HCEC 1CT (cell line): ENCODE measurements at places on chromosomes 7 and 10.

DNA sequence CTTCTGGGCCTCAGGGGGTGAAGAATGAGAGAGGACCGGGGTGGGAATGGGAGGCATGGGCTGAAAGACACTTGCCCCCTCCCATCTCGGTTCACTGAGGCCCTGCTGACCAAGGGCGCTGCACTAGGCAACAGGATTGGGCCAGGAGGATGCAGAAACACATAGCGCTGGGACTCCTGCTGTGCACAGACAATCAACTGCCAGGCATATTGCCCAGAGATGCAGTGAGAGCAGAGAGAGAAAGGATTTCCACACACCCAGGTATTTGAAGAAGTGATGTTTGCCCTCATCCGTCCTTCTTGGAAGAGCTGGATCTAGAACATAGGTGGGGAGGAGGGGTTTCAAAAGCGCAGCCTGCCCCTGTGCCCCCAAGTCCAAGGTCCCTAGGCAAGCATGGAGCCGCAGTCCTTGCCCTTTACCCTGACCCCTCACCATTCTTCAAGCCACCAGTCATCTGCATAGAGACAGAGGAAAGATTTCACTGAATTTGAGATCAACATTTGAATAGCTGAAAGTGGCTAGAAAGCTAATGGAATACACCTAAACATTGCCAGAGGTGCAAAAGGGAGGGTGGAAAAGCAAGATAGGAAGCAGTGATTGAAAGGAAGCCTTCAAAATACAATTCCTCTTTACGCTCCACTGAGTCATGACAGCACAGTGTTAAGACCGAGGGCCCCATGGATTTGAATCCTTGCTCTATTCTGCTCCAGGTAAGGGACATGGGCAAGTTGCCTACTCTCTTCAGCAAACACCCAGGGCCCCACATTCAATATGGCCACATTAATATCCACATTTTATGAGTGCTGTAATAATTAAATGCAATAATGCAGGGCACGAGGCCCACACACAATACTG lies 44.2 kb upstream of the TNS3 start:
- DNase-seq = no peak

GRCh38 chr7:148182264-148182663 lies 408.3 kb upstream of the C7orf33 start:
- no peak for DNase-seq

DNA sequence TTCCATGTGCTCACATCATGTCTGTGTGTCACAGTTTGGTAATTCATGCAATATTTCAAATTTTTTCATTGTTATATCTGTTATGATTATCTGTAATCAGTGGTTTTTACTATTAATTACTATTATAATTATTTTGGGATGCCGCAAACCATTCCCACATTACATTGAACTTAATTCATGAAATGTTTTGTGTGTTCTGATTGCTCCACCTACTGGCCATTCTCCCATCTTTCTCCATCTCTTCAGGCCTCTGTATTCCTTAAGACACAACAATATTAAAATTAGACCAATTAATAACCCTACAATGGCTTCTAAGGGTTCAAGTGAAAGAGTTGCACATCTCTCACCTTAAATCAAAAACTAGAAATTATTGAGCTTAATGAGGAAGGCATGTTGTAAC lies 398.5 kb downstream of the PCDH15 start:
- DNase-seq = no peak

DNA sequence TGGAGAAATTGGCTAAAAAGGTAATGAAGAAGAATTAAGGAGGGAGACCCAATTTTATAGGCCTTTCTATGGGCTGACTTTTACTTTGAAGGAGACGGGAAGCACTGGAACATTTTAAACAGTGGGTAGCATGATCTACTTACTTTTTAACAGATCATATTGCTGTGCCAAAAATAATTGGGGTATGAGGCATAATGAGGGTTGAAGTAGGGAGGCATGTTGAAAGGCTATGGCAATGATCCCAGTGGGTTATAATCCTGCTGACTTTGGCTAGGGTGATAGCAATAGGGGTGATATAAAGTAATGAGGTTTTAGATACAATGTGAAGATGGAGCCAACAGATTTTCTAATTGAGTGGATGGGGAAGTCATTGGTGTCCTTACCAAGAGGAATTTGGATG lies 73.2 kb downstream of the GPR37 start:
- DNase-seq = peak; percentile 9

DNA sequence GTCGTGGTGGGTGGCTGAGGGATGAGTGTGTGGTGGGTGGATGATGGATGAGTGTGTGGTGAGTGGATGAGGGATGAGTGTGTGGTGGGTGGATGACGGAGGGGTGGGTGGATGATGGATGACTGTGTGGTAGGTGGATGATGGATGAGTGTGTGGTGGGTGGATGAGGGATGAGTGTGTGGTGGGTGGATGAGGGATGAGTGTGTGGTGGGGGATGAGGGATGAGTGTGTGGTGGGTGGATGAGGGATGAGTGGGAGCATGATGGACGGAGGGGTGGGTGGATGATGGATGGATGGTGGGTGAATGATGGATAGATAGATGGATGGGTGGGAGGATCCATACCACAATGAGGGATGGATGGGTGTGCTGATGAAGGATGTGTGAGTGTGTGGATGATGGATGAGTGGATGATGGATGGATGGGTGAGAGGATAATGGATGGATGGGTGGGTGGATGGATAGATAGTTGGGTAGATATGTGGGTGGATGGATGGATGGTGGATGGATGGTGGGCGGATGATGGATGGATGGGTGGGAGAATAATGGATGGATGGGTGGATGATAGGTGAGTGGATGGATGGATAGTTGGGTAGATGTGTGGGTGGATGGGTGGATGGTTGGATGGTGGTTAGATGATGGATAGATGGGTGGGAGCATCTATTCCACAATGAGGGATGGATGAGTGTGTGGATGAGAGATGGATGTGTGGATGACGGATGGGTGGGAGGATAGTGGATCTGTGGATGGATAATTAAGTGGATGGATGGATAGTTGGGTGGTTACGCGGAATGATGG lies 266.8 kb downstream of the CELF2 start:
- DNase-seq = no peak

DNA sequence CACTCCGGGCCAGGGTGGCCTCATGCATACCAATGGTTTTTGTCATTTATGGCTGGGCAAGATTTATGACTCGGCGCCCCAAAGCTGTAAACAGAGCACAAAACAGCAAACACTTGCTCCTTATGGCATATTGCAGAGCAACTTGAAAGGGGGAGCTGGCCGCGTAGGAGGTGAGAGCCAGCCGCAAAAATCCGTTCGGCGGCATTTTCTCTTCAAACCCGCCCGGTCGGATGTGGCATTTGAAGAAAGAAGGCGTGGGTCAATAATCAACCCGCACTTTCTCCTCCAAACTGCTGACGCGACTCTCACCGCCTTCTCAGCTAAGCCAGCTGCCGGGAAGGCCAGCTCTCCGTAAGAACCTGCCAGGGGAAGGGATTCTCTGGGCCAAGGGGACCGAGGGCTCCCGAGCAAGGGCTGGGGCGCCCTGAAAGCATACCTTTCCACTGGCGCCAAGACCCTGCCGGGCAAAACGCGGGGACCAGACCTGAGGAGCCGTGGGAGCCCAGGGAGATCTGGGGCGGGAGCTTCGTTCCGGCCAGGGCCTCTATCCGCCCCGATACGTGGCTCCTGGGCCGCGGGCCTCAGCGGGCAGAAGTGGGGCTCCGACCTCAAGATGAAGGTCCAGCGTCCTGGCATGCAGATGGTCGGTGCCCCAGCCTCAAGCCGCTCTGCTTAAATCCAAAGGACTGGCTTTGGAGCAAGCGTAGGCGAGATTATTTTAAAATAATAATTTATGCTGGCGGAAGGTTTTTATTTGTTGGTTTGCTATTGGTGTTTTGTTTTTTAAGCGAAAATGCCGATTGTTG lies 12.9 kb upstream of the HOXA2 start:
- peak; percentile 88 for DNase-seq

DNA sequence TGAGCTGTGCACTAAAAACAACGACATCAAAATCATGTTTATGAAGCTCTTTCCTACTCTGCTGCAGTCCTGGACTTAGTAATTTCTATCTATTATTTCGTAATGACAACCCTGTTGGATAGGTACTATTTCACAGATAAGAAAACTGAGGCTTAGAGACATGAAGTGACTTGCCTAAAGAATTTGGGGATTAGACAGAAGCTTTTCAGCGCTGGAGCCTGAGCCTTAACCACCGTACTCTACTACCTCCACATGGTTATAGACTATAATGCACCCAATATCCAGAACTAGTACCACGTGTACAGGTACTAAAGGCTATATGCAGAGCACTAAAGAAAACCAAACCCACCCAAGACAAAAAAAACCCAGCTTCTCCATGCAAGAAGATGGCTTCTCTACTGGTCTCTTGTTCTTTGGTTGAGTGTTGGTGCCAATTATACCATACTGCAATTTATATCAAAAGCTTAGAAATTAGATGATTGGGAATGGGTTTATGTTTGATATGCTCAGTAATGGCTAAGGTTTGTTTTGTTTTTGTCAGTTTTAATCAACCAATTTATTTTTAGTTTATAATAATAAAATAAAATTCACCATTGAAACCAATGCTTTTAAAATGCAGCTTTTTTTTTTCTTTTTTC lies 6.5 kb upstream of the SNX10 start:
- DNase-seq = peak; percentile 35

- peak; percentile 48 for DNase-seq
These were observed 3.1 kb upstream of the PAPSS2 start for GRCh38 chr10:87656431-87657072.

DNA sequence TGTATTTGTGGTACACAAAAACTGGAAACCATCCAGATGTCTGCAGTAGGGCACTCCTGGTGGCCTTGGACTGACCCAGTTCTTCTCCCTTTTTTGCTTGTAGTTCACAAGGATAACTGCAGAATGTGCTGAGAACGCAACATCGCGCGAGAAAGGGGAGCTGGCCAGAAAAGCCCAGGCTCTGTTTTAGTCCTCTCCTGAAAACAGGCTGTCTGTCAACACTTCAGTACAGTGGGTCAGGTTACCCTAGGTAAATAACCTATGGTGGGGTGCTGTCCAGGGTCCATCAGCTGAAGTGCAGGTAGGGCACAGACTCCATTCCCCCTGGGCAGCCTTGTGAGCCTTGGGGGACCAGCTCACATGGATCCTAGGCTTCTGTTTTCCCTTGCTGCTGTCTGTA lies 495.8 kb downstream of the MDFIC start:
- DNase-seq = no peak

- no peak for DNase-seq
These were observed 754.7 kb downstream of the GRID1 start for GRCh38 chr10:85611746-85612377.

GRCh38 chr7:103921692-103922091 lies 67.8 kb downstream of the RELN start:
- no peak for DNase-seq

DNA sequence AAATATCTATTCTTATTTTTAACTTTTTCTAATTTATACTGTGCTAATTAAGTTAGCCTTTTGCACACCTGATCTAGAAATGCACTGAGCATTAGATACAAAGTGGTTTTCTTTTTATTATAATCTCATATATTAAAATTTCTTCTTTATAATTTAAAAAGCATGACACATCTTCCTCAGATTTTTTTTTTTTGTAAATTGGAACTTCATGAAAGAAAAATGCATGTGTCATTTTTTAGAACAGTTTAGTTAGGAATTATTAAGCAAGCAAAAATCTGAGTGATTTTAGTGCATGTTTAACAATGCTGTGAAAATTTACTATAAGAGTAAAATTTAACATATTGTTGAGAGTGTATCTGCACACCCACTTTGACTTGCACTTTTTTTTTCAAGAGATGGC lies 367.9 kb downstream of the TFEC start:
- peak; percentile 27 for DNase-seq

- no peak for DNase-seq
These were observed 248.0 kb upstream of the FZD8 start for GRCh38 chr10:35889971-35890675.

- DNase-seq = no peak
These were observed 920.1 kb upstream of the AUTS2 start for GRCh38 chr7:68678196-68678595.

DNA sequence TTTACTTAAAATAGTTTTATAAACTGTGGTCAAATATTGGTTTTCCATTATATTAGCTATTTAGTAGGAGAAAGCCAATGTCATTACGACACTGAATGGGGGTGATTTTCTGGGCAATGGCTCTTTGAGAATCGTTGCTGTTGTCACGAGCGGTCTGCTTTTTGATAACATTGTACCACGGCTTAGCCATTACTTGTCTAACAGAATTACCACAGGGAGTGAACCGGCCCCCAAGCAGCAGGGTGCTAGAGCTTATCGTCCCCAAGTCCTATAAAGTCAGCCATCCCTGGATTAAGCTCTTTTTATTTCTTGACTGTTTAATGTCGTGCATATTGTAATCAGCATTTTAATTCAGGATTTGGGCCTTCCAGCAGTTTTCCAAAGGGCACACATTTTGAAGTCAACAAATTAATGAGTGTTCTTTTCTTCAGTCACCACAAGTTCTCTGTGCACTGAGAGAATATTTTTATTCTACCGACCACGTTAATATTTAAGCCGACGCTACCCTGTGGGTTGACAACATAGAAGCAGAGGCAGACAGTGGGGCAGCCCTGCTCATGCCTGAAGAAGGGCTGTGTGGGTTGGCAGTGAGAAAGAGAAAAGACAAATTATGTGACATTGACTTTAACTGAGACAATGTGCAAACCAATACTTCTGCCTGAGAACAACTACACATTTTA lies 125.8 kb downstream of the ICA1 start:
- no peak for DNase-seq

- DNase-seq = no peak
These were observed 80.2 kb upstream of the MSRB2 start for GRCh38 chr10:23015021-23015707.

GRCh38 chr10:34157501-34157900 lies 657.6 kb downstream of the PARD3 start:
- peak; percentile 72 for DNase-seq

DNA sequence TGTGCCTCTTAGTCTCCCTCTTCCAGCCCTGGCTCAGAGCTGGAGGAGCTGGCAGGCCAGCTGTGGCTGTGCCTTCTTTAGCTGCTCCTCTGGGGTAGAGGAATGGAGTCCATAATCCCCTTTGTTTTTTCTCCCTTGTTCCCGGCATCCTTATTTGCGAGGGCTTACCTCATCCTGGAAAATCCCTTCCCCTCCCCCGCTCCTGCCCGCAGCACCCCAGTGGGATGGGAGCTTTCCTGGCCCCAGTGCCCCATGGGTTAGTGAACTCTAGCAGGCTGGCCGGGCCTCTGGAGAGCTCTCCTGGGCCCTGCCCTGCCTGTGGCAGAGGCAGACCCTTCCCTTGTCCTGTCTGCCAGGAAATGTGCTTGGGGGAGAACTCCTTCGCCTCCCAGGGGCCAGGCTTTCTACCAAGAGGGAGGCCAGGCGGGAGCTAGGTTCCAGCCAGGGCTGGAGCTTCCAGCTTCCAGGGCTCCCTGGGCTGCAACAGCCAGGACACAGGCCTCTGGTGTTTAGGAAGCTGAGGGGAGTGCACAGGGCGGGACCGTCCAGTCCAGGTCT lies 16.5 kb upstream of the TRIM8 start:
- DNase-seq = peak; percentile 68
